Endodermal cell (in vitro differentiated cells): ENCODE measurements at places on chromosomes 2 and 18.

DNA sequence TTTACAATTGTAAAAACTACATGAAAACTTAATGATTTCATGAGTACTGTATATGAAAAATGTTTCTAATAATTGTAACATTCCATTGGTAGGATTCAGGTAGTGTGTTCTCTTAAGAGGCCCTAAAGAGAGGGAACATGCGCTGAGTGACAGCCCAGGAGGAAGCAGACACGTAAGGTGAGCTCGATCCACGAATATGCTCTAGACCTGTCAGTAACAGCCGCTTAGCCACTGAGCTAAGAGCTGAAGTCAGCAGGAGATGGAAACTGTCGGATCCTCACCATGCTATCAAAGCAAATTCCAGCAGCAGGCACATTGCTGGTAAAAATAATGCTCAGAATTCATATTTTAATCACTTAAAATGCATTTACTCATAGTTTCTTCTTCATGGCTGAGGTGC is 346.5 kb downstream of the TGIF1 start:
- DNase-seq = no peak

DNA sequence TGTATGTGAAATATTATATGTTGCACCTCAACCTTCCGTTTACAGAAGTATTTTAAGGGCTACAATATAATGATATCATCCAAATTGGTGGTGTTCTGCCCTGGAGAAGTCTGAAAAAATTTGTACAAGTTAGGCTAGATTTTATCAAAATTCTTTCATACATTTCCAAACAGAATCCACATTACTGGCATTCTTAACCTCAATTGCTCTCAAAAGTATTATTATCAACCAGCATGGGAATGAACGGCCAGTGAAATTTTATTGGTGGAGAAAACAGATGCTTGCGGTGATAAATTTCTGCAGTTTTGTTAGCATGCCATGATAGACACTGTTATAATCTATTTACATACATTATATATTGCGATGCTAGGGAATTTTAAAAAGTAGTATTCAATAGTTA is 88.3 kb upstream of the TFPI start:
- DNase-seq = no peak

DNA sequence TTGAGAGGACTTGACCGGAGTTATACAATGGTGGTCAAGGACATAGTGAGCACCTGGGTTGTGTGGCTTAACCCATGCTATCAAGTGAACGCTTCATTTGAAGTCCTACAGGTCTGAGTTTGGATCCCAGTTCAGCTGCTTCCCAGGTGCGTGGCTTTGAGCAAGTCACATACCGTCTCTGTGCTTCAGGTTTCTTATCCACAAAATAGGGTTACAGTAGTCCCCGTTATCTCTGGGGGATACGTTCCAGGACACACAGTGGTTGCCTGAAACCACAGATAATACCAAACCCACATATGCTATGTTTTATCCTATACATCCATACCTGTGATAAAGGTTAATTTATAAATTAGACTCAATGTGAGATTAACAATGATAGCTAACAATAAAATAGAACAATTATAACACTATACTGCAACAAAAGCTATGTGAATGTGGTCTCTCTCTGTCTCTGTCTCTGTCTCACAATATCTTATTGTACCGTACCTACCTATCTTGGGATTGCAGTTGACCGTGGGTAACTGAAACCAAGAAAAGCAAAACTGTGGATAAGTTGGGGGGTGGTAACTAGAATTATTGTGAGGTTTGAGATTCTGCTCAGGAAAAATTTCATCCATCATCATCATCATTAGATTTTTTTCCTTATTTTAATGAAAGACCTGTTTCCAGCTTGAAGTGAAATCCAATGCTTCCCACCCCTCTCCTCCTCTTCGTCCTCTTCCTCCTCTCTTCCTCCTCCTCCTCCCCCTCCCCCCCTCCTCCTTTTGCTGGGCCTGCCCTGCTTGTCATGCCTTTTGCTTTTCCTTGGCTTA is 22.7 kb downstream of the LBH start:
- DNase-seq = no peak

DNA sequence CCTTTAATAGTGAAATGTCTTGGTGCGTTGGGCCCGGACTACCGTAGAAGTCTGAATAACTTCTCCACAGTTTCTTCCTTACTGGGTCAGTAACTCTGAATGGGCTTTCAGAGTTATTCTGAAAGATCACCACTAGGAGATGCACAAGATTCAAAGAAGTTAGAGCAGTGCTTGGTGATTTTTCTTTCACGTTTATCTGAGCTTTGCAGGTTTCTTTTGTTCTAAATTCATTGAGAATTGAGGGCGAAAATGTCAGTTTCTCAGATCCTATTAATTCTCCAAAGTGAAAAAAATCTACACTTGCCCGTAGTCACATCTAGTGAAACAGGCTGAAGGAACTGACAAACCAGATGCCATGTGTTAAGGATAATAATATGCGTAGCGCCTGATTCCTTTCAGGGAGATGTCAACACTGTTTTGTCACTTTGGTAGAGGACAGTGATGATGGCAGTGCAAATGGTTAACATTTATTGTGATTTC is 70.1 kb downstream of the QPCT start:
- no peak for DNase-seq

DNA sequence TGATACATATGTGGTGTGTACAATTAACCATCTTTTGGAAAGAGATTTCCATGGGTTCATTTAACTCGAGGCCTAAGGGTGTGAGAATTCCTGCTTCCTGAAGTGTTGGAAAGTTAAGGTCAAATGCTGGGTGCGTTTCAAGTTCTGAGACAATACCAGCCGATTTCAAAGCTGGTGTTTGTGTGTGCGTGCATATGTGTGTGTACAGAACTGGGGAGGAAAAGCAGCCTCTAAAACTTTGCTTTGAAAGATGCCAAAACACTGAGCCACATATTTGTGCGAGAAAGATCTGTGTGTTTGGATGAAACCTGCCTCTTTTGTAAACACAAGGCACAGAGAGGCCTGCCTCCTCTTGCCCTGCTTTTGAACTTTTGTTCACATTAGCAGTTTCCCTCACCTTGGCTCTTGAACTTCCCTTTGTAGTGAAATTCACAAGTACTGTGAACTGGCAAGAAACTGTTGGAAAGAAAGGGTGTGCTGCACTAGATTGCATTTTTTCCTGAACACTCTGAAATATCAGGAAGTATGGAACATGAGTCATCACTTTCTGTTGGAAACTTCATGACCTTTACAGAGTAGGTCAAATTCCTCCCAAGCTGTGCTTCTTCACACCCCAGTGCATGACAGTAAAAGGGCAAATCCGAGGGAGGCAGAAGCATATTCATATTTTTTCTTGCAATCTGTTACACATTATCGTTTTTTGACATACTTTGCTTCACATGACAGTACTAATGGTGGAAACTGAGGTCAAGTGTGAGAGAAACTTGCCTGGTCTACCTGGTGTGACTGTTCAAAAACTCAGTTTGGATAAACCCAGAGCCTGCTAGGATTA is 20.0 kb upstream of the CAVIN2 start:
- DNase-seq = no peak

DNA sequence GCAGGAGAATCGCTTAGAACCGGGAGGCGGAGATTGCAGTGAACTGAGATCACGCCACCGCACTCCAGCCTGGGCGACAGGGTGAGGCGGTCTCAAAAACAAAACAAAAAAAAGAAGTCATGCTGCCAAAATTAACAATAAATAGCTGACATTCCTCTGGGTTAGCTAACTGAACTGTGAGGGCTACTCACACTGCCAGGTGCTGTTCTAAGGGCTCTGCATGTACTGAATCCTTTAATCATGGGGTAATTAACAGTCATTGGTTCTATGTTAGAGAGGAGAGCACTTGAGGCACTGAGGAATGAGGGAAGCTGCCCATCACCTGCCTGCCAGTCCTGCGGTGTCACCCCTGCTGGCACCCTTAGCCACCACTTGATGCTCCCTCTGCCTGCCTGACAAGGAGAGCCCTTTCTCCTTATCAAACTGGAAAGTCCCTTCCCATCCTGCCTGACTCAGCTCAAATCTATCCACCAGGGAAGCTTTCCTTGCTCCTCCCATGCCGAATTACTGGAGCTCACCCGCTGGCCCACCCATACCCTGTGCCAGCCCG is 73.0 kb upstream of the RIOK3 start:
- peak; percentile 65 for DNase-seq

- no peak for DNase-seq
Observed at GRCh38 chr2:45627911-45628310, 16.8 kb upstream of the SRBD1 start.

DNA sequence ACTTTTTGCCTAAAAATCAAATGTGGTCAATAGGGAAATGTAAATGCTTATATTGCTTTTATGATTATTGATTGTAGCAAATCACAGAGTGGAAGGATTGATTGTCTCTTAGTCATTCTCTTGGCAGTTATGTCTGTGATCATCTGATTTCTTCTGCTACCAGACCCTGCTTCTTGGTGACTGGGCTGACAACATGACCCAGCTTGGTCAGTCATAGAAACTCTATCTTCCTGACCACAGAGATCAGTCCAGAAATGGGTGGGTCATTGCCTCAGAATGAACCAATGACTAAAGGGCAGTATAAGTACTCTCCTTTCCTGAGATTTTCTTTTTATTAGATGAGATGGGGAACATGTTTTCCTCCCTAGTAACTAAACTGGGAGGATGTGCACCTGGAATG is 87.6 kb downstream of the MAIP1 start:
- no peak for DNase-seq

DNA sequence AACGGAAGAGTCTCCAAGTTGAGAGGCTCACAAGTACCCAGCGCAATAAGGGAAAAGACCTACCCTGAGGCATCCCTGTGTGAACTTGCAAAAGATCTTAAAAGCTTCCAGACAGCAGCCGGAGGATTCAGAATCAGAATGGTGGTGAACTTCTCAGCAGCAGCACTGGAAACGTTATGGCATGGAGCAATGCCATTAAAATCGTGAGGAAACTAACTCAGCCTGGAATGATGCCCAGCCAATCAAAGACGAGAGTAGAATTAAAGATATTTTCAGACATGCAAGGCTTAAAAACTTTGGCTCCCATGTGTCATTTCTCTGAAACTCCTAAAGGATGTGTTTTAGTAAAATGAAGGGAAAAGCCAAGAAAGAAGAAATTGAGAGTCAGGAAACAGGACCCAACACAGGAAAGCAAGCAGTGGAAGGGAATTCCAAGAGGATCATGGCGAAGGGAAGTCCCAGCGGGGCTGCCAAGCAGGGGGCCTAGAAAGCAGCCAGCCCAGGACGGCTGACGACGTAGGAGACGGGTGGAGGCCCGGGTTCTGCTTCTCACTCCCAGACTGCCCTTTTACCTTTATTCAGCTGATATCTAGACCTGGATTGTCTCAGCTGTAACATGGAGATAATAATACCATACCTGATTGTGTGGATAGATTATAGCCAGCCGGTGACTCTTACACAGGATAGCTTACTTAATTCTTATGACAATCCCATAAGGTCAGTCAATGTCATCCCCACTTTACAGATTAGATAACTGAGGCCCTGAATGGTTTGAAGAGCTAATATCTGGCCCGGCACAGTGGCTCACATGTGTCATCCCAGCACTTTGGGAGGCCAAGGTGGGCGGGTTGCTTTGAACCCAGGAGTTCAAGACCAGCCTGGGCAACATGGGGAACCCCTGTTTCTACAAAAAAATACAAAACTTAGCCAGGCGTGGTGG is 92.8 kb downstream of the ASAP2 start:
- no peak for DNase-seq

DNA sequence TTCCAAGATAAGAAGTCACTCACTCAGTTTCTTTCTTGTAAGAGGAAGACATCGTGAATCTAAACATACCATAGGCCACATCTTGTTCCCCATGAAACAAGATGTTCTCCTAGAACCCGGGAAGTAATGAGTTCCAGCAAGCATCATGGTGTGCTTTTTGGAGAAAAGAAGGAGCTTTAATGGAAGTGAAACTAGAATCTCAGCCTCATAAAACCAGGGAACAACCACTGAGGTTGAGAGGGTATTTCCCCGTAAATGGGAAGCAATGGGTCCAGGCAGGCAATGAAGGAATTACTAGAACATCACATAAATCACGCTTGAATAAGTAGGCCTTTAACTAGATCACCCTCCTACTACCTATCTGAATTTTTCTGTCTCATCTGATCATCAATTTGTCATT is 40.3 kb downstream of the PSTPIP2 start:
- DNase-seq = no peak

DNA sequence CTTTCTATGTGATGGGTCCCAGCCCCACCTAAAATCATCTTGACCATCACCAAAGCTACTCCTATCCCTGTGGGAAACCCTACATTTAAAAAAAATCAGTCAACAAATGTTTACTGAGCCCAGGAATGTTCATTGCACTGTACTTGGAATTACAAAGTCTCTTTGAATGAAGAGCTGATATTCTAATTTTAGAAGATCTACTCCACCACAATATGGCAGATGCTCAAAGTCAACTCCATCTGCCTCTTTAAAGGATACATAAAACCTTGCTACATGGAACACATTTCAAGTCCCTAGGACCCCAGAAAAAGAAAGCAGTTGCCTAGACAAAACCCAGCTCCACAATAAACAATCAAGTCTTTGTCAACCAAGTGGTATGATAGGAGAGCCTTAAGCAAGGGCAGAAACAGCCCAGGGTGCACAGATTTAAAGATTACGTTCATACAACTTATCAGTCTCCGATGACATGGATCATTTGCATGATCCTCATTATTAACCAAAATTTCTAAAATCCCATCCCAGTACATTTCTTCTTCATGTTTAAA is 234.3 kb upstream of the ACVR2A start:
- no peak for DNase-seq

GRCh38 chr2:96120991-96121390 is 4.6 kb upstream of the ADRA2B start:
- no peak for DNase-seq

DNA sequence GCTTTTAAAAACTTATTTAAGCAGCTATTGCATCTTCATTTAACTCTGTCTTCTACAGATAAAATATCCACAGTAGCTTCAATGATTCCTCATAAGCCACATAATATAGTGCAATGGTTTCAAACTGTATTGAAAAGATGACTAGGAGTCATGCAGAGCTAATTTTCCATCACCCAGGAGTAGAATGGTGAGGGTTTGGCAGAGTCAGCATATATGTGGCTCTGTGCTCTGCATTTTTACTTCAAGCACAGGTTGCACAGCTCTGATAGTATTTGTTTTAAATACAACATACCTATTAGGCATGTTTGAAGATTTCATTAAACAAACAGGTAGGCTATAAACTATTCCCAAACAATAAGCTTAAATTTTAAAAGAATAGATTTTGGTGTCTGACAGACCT is 731.9 kb upstream of the VRK2 start:
- no peak for DNase-seq
